ACHN (cell line): ENCODE measurements at places on chromosomes 1 and 21.

DNA sequence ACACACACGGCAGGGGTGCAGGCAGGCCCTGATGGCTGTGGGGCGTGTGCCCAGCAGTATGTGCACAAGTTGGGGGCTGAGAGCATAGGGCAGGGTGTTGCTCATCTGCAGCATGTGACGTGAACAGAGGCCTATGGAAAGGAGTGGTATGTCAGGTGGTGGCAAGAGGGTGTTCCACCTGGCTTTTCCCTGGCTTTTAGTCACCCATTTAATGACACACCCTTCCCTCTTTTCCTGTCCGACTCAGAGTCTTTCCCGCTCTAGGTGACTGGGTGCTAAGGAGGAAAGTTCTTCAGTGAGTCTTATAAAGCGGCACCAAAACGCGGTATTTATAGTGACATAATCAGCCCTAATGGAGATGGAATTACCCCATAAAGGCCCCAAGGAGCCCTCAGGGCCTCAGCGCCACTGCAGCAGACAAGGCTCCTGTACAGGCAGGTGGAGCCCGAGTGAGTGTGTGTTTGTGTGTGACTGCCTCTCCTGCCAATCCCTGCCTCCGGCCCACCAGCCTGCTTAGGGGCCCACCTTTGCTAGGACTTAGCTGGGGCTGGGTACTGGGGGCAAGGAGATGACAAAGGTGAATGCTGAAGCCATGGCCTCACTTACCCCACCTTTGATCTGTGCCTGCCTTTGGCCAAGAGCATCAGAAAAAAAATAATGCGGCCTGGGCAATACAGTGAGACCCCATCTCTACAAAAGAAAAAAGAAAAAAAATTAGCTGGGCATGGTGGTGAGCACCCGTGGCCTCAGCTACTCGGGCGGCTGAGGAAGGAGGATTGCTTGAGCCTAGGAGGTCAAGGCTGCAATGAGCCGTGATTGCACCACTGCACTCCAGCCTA is 3.3 kb upstream of the EPHA2 start:
- no peak for DNase-seq

- DNase-seq, result no peak
Measured at GRCh38 chr1:1084372-1085170, 10.5 kb upstream of the RNF223 start.

DNA sequence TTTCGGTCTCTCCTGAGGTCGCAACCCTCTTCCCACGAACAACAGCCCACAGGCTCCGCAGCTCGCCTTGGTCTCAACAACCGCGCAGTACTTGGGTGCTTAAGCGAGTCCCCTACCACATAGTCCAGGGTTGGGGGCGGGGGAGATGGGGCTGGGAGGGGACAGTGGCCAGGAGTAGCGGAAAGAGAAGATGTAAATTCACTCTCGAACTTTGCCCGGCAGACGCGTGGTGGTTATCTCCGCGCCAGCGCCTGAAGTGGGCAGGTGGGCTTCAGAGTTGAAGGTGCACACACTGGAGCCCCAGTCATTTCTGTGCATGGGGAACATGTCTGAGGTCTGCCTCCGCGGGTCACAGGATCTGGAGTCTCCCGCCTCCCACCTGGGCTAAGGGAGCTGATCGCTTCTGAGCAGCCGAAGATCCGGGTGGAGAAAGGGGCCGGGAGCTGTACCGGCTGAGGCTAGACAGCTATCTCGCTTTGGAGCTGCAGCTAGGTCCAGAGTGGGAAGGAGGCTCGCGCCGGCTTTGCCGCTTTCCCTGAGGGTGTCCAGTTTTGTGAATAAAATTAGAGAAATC is 4.3 kb upstream of the FOXD2 start:
- DNase-seq, result no peak

- no peak for DNase-seq
Measured at GRCh38 chr1:92446546-92446945, 40.2 kb downstream of the GFI1 start.

GRCh38 chr1:31562707-31563360 is 13.5 kb upstream of the TINAGL1 start:
- DNase-seq, result peak; percentile 75

- DNase-seq, result no peak
Measured at GRCh38 chr1:195337646-195338045, 1270.6 kb downstream of the KCNT2 start.

DNA sequence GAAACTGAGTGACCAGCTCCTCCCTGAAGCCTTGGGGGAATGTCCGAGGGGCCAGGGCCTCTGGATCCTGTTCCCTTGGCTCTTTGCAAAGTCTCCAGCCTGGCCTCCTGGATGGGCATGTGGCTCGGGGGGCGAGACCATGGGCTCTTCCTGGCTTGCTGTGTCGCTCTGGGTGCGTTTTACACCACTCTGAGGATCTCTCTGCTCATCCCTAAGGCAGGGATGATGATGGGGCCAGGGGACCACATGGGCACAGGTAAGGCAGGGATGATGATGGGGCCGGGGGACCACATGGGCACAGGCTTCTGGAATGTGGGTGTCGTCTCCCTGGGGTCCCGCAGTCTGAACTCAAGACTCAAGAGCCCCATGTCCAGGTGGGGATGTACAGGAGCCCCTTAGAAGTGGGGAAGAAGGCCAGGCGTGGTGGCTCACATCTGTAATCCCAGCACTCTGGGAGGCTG is 17.7 kb downstream of the TP73 start:
- DNase-seq, result no peak

- no peak for DNase-seq
Measured at GRCh38 chr1:242412921-242413320, 111.6 kb downstream of the PLD5 start.

DNA sequence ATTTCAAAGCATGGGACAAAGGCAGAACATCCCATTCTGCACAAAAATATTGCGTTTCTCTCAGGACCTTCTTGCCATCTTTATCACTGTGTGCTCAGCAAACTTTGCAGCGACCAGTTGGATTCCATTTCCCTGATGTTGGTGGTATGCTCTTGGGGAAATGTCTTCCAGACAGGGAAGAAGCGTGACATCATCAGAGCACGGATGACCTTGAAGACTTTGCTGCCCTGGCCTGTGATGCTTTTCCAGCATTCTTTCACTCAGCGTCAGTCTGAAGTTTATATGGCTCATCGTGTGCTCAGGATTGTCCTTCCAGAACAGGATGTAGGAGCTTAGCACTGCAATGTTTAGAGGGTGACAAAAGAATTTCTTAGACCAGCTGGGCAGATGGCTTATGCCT is 131.4 kb upstream of the F3 start:
- no peak for DNase-seq

GRCh38 chr1:150150133-150151021 is 661 bp downstream of the PLEKHO1 start:
- peak; percentile 35 for DNase-seq

GRCh38 chr1:26168410-26169197 is at the start of gene C1orf232:
TSS of gene C1orf232 (minus strand) at chr1:26168963. CDS start at chr1:26168499, 464 bp downstream.
- DNase-seq, result no peak

DNA sequence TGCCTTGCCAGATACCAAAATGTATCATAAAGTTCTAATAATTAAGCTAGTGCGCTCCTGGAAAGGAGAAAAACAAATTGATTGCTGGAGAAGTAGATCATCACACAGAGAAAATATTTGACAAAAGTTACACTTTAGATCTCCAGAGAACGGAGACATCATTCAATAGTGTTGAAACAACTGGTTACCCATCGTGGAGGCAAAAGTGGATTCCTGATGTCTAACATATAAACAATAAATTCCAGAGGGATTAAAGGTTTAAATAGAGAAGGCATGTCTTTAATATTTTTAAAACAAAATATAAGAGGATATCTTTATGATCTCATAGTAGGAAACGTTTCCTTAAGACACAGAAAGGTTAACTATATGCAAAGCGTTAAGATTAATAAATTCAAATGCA is 41.0 kb downstream of the NRIP1 start:
- DNase-seq, result no peak

- no peak for DNase-seq
Measured at GRCh38 chr1:116708255-116708900, 40.8 kb upstream of the IGSF3 start.

- DNase-seq, result peak; percentile 32
Measured at GRCh38 chr21:36504067-36505058, 24.4 kb upstream of the CLDN14 start.

DNA sequence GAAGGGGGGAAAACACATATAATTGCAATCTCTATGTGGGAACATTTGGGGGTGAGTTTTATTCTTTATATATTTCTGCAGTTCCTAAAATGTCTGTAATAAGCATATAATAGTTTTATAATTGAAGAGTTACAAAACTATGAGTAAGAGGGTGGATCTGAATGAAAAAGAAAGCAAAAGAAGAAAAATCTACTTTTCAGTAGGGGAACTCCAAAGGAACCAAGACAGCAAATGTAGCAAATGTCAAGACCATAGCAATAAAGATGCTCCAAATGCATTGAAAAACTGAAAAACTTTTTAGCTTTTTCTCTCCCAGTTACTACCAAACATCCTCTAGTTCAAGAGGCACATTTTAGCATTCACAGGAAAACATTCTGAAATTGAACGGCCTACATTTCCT is 434.8 kb downstream of the LMO4 start:
- DNase-seq, result no peak

GRCh38 chr1:96157101-96157500 is 564.5 kb upstream of the PTBP2 start:
- DNase-seq, result no peak
